Neural crest cell (in vitro differentiated cells): ENCODE measurements at places on chromosomes 12 and 14.

DNA sequence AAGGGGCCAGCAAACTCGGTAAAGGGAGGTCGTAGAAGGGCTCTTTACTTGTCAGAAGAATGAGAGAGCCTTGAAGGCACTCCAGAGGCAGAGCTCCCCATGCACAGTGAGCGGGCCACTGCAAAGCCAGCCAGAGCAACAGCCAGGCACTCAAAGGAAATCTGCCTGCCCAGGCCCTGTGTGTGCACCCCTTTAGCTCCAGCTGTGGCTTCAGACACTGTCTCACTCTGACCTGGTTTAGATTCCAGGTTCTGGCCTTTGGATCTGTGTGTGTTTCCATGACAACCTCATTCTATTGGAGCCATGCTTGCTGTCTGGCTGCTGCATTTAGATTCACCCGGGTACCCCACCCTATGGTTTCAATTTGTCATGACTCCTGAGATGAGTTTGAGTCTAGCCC, 170.3 kb downstream of the CAPZA3 start:
- H3K36me3 ChIP-seq, result no peaks in the 10 kb centered on the region
- H3K4me3 ChIP-seq, result no peak overlapping the region
- peak overlapping the region; percentile 93 for H3K27ac ChIP-seq
- no peaks in the 10 kb centered on the region for H3K27me3 ChIP-seq
- H3K4me1 ChIP-seq, result peaks cover 13% of the 10 kb centered on the region
- DNase-seq, result no peak

- H3K36me3 ChIP-seq, result peaks cover 24% of the 10 kb centered on the region
- H3K4me3 ChIP-seq, result no peak overlapping the region
- no peaks in the 10 kb centered on the region for H3K27me3 ChIP-seq
- peaks cover 19% of the 10 kb centered on the region for H3K4me1 ChIP-seq
- DNase-seq, result no peak
- H3K27ac ChIP-seq, result no peak overlapping the region
These were observed 117.5 kb downstream of the VRK1 start for GRCh38 chr14:96914571-96915128.

- no peak overlapping the region for H3K4me3 ChIP-seq
- H3K27me3 ChIP-seq, result no peaks in the 10 kb centered on the region
- DNase-seq, result no peak
- no peak overlapping the region for H3K27ac ChIP-seq
- H3K36me3 ChIP-seq, result no peaks in the 10 kb centered on the region
These were observed 181.7 kb downstream of the NPAS3 start for GRCh38 chr14:33120341-33120740.

DNA sequence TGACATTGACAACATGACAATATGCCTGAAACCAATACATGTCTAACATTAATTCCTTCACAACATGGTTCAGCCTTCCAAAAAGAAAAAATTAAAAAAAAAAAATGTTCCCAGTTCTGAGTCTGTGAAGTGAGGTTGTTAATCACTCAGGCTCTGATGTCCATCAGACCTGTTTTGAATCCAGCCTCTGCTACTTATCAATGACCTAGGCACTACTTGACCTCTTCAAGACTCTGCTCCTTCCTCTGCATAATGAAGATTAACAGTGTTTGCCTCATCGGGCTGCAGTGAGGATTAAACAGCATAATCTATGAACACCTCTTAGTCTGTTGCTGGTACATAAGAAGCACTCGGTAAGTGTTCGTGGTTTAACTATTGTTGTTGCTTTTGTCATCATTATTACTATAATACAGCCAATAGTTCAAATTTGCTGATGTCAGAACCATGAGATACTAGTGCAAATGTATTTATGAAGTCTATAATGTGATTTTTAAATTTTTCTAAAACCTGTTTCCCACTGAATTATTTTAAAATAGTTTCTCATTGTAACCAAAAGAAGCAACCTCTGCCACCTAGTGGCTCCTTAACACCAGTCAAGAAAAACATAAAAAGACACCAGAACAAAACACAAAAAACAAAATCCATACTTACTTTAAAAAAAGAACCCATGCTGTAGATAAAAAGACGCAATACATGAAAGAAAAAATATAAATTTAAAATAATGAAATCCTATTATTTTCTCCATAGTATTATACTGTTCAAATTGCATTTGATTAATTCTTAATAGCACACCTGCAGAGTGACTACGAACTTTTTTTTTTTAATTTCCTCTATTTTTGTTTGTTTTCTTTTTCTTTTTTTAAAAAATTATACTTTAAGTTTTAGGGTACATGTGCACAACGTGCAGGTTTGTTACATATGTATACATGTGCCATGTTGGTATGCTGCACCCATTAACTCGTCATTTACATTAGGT, 20.3 kb upstream of the TMX1 start:
- no peak overlapping the region for H3K27ac ChIP-seq
- H3K27me3 ChIP-seq, result no peaks in the 10 kb centered on the region
- H3K4me3 ChIP-seq, result no peak overlapping the region
- peaks cover 10% of the 10 kb centered on the region for H3K36me3 ChIP-seq

DNA sequence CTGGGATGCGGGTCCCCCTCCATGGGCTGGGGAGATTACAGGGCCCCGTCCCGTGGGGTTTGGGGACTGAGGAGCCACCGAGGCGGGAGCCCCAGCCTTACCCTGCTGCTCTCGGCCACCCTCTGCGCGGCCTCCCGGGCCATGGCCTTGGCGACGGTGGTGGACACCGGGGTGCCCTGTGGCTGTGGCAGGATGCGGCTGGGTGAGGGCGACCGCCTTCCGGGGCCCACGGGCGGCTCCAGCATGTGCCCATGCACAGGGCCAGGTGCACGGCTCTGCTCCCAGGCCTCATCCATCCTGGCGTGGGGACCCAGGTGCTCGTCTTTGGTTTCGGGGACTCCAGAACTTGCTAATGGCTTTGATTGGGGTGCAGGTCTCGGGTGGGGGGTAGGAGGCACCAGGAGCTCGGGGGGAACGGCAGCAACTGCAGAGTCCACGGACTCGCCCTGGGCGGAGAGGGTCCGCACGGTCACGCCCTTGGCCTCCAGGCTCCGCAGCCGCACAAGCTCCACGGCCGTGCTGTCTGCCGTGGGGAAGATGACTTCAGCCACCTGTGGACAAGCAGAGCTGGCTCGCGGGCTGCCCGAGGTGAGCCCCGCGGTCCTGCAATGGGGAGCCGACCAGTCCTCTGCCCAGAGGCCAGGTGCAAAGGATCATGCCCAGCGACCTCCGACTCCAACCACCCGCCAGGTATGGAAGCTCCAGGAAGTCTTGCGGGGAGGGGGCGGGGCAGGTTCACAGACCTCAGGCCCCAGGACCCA, 99.2 kb downstream of the PIWIL1 start:
- peaks cover 5% of the 10 kb centered on the region for H3K36me3 ChIP-seq
- H3K27ac ChIP-seq, result no peak overlapping the region
- no peaks in the 10 kb centered on the region for H3K4me1 ChIP-seq
- H3K27me3 ChIP-seq, result no peaks in the 10 kb centered on the region
- no peak for DNase-seq

- peaks cover 3% of the 10 kb centered on the region for H3K36me3 ChIP-seq
- DNase-seq, result no peak
- H3K4me3 ChIP-seq, result no peak overlapping the region
- peaks cover 60% of the 10 kb centered on the region for H3K4me1 ChIP-seq
These were observed 68.2 kb downstream of the SRGAP1 start for GRCh38 chr12:63912651-63913050.

DNA sequence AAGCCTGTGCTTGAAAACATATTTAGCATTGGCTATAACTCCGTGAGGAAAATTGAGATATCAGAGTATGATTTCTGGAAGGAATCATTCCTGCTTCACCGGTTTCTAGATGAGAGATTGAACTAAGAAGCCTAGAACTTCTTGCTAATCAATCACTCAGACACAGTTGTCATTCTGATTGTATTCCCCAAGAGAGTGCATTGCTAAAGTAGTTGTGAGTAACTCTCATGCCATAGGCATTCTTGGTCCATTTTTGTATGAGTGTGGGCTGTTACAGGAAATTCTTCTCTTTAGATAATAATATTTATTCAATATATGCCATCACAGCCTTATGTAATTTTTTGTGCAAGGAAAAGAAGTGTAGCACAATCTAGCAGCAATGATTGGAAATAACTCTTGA, 893.3 kb upstream of the MDGA2 start:
- no peak overlapping the region for H3K27ac ChIP-seq
- H3K4me1 ChIP-seq, result no peaks in the 10 kb centered on the region
- H3K27me3 ChIP-seq, result no peaks in the 10 kb centered on the region
- H3K4me3 ChIP-seq, result no peak overlapping the region

DNA sequence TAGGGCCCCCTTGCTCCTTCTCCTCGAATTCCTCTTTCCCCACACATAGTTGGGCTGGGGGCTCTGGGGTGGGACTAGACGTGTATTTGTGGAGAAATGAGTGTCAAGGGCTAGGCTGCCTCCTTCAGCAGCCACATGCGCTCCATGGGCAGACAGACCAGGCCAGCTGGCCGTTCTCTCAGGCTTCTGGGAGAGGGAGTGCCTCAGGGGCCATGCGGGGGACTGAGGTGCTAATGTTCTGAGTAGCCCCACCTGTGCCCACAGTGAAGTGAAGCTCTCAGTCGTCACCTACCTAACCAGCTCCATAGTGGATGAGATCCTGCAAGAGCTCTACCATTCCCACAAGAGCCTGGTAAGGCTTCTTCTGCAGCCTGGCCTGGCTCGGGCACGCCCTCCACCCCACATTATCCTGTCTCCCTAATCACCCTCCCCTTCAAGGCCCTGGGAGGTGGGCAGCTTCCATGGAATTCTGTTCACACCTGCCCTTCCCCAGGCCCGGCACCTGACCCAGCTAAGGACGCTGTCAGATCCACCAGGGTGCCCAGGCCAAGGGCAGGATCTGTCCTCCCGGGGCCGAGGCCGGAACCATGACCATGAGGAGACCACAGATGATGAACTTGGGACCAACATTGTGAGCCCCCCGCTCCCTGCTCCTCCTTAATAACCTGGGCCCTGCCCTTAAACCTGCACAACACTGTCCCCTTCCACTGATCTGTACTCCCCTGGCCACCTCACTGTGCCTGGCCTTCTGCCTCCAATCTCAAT, 9.0 kb upstream of the CPNE6 start:
- DNase-seq, result no peak
- H3K4me1 ChIP-seq, result peaks cover 5% of the 10 kb centered on the region
- no peaks in the 10 kb centered on the region for H3K27me3 ChIP-seq
- H3K36me3 ChIP-seq, result no peaks in the 10 kb centered on the region
- H3K4me3 ChIP-seq, result no peak overlapping the region
- H3K27ac ChIP-seq, result no peak overlapping the region

- DNase-seq, result peak; percentile 32
- H3K27ac ChIP-seq, result peak overlapping the region; percentile 92
- H3K27me3 ChIP-seq, result peaks cover 10% of the 10 kb centered on the region
- peaks cover 3% of the 10 kb centered on the region for H3K36me3 ChIP-seq
These were observed 661.7 kb downstream of the VRK1 start for GRCh38 chr14:97458661-97459579.

DNA sequence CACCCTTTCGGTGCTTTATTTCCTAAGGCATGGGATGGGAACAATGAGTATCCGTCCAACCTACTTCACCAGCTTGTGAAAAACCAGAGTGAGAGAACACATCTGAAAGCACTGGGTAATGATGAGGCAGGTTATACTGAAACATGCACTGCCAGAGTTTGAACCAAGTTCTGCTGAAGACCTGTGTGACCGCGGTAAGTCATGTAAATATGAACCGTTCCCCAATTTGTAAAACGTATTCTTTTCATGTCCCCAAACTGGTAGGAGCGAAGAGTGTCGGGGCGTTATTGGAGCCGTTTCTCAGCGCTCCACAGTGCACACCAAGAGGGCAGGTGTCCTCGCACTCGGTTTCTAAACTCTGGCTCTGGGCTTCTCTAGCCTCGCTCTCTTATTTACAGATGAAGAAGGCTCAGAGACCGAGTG, 788 bp upstream of the NGDN start:
- DNase-seq, result no peak
- no peak overlapping the region for H3K4me3 ChIP-seq
- H3K27ac ChIP-seq, result peak overlapping the region; percentile 31
- H3K4me1 ChIP-seq, result peaks cover 11% of the 10 kb centered on the region

GRCh38 chr14:92121207-92121669, 268 bp downstream of the NDUFB1 start:
- H3K27ac ChIP-seq, result peak overlapping the region; percentile 100
- no peaks in the 10 kb centered on the region for H3K27me3 ChIP-seq
- H3K36me3 ChIP-seq, result peaks cover 3% of the 10 kb centered on the region
- peak overlapping the region; percentile 98 for H3K4me3 ChIP-seq
- peaks cover 25% of the 10 kb centered on the region for H3K4me1 ChIP-seq

- H3K27me3 ChIP-seq, result no peaks in the 10 kb centered on the region
- H3K4me3 ChIP-seq, result no peak overlapping the region
- peaks cover 12% of the 10 kb centered on the region for H3K4me1 ChIP-seq
- H3K27ac ChIP-seq, result no peak overlapping the region
- DNase-seq, result no peak
These were observed 57.4 kb downstream of the FOXN3 start for GRCh38 chr14:89359477-89360222.

DNA sequence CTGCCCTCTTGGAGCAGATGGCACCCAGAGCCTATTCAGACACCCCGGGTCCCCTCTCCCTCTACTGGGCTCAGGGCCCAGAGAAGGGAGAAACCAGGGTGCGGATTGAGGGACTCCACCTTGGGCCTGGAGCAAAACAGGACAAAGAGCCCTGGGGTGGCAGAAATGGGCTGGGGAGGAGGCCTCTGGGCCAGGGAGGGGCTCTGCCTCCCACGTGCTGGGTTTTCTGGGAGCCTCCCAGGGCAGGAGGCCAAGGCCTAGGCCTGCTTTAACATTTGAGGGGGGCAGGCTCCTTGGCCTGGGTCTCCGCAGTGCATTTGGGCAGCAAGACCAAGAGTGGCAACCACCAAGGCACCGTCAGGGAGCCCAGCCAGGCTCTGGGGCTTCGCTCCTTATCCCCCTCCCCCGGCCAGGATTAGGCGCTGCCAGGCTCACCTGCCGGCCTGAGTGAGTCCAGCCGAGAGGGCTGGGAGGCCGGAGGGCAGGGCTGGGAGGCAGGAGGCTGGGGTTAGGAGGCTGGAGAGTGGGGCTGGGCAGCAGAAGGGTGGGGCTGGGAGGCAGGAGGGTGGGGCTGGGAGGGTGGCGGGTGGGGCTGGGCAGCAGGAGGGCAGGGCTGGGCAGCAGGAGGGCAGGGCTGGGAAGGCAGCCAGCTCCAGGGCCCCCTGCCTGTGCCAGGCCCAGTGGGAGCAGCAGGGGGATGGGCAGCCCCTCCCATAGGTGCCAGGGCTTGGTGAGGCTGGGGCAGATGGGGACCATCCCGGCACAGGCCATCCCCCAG, 101.8 kb upstream of the EIF5 start:
- peaks cover 14% of the 10 kb centered on the region for H3K4me1 ChIP-seq
- no peak overlapping the region for H3K4me3 ChIP-seq

DNA sequence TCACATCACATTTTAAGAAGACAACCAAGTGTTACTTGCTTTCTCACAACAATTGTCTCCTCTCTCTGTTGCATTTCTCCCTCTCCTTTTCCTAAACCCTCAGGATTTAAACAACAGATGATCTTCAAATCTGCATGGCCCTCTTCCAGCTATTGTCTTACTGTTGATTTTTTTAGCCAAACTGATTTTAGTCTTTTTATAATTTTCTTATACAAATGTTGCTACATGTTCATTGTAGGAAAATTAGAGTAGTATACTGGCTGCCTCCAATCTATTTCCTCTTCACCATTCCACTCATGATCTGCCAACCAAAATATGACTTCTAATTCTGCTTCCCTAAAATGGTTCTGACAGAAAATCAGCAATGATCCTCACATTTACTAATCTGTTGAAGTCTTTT, 1.4 kb upstream of the KERA start:
- H3K27me3 ChIP-seq, result no peaks in the 10 kb centered on the region
- no peak for DNase-seq
- no peak overlapping the region for H3K27ac ChIP-seq
- no peaks in the 10 kb centered on the region for H3K4me1 ChIP-seq
- H3K36me3 ChIP-seq, result no peaks in the 10 kb centered on the region
